ENCODE measurements at places on chromosomes 7 and 10. TPM values are rescaled to one million over a fixed set of nuclear protein-coding genes. Genes with fewer than 3 reads are reported as not detected.

DNA sequence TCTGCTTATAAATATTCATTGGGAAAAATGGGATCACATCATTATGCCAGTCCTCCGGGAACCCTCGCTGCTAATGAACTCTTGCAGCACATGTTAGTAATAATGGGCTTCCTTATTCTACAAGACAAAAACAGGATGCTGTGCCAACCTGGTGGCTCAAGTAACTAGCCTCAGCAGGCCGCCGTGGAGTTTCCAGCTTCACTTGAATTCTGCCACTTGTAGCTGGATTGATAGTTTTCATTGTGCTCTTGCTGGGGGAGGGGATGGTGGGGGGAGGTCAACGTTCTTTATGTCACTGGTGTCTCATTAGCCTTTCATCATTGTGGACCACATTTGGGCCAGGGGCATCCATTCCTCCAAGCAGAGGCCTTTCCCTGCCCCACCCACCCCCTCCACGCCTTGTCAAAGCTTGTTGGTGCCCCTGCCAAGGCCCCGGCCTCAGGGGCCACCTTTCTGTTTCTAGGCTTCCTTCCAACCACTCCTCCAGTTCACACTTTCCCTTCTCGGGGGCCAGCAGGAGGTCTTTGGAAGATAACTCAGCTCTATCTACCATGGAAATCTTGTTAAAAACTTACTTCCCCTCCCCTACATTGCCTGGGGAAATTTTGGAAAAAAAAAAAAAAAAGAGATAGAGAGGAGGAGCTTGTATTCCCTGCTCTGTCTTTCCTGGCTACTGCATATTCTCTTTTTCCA lies 153.9 kb downstream of the BMPER start:
- no peak overlapping the region for H3K27ac ChIP-seq
- H3K4me1 ChIP-seq = no peaks in the 10 kb centered on the region

DNA sequence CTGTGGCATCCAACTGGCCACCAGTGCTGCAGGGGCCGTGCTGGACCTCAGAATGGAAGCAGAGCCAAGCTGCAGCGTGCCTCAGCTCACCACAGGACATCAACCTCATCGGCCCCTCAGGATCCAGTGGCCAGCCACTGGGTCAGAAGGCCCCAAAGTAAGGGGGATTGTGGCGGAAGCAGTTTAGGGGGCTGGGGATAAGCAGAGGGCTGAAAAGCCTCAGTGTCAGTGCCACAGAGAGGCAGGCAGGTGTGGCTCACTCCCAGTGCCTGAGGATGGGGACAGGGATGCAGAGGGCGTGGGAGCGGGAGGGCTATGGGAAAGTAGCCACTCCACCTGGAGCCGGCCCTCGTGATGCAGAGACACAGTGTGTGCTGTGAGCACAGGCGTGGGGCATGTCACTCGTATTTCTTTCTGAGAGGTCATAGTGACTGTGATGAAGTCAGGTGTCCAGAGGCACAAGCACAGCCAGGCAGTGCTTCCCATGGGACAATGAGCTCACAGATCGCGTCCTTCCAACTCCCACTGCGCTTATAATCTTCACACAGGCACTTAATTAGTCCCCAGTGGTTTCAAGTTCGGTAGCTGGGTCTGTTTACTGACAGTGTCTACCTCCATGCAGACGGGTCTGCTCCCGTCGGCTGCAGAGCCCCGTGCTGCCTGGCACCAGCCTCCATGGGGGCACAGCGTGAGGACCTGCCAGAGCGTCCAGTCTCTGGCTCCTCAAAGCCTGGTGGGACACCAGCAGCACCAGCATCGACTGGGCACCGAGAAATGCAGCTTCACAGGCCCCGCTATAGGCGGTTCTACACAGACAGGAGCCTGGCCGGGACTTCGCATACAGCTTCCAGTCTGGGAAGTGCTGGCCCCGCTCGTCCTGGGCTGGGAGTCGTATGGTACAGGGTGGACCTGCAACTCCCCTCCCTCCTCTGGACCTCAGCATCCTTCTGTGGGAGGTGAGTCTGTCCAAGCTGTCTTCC lies 42.9 kb upstream of the CNPY1 start:
- H3K27ac ChIP-seq = no peak overlapping the region
- no peaks in the 10 kb centered on the region for H3K36me3 ChIP-seq
- H3K27me3 ChIP-seq = peaks cover 18% of the 10 kb centered on the region
- H3K4me3 ChIP-seq = no peak overlapping the region
- peaks cover 38% of the 10 kb centered on the region for H3K4me1 ChIP-seq
- DNase-seq = no peak

The LIPM gene
- 0.57 TPM for polyA plus RNA-seq

The TRIM74 gene
- 3.2 TPM for polyA plus RNA-seq

DNA sequence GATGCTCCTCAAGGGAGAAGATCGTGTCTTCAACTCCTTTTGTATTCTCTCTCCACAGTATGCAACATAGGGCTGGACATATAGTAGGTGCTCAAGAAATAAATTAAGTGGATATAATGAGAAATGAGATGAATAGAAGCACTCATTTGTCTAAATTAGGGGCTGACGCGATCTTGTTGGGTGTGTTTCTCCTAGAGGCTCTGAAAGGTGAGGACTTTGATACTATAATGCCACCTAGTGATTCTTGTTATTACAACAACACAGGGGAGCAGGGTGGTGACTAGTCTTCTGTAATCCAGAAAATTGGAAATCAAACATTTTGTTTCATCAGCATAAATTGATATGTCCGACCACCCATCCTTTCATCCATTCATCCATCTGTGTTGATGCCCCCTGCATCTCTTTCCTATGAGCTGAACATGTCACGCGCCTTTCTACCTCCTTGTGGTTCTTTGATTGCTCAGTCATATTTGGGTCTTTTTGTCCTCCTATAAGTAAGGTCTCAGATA lies 3.5 kb upstream of the CFAP58 start:
- no peak overlapping the region for H3K4me3 ChIP-seq
- peaks cover 6% of the 10 kb centered on the region for H3K27me3 ChIP-seq
- H3K4me1 ChIP-seq = peaks cover 25% of the 10 kb centered on the region
- H3K27ac ChIP-seq = no peak overlapping the region
- no peak for DNase-seq
- no peaks in the 10 kb centered on the region for H3K36me3 ChIP-seq

DNA sequence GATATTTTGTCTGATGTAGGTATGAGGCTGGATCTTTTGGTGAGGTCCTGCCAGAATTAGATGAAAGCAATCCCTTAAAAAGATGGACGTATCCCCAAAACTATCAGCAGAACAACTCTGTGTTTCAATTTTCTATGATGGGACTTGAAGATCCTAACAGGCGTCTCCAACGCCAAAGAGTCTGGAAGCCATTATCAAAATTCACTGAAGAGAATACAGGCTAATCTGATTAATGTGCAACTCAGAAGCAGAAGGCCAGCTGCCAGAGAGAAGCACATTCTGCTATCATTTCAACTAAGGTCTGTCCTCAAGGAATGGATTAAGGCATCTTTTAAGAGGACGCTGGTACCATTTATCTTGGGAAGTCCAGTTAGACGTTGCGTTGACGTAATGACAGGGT lies 119.7 kb downstream of the FGFR2 start:
- no peaks in the 10 kb centered on the region for H3K36me3 ChIP-seq
- H3K27me3 ChIP-seq = no peaks in the 10 kb centered on the region
- H3K4me1 ChIP-seq = no peaks in the 10 kb centered on the region
- DNase-seq = no peak

The STEAP1 gene
- polyA plus RNA-seq = 3.8 TPM

The MEIG1 gene
- polyA plus RNA-seq = 2.2 TPM

GRCh38 chr10:3494131-3494837 lies 290.7 kb downstream of the KLF6 start:
- H3K27ac ChIP-seq = no peak overlapping the region
- no peak overlapping the region for H3K4me3 ChIP-seq
- no peaks in the 10 kb centered on the region for H3K36me3 ChIP-seq
- no peaks in the 10 kb centered on the region for H3K27me3 ChIP-seq
- no peaks in the 10 kb centered on the region for H3K4me1 ChIP-seq

DNA sequence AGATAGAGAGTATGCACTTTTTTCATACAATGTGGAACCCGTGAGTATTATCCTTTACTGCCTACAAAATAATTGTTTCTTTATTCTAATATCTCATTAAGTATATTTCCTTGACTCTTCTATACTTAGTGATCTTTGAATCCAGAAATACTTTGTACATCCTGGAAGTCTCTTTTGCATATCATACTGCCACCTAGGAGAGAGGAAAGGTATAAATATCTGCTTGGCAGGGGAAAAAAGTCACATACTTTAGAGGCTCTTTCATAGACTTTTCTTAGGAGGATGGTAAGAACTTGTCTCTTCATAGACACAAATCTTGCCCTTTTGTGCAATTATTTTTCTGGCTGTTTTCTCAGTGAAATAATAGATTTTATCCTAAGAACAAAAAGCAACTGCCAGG lies 436.0 kb downstream of the PAXIP1 start:
- DNase-seq = no peak
- H3K27me3 ChIP-seq = no peaks in the 10 kb centered on the region
- H3K27ac ChIP-seq = no peak overlapping the region
- no peaks in the 10 kb centered on the region for H3K4me1 ChIP-seq
- no peaks in the 10 kb centered on the region for H3K36me3 ChIP-seq
- H3K4me3 ChIP-seq = no peak overlapping the region

The PCGF6 gene
- polyA plus RNA-seq = 12.6 TPM

DNA sequence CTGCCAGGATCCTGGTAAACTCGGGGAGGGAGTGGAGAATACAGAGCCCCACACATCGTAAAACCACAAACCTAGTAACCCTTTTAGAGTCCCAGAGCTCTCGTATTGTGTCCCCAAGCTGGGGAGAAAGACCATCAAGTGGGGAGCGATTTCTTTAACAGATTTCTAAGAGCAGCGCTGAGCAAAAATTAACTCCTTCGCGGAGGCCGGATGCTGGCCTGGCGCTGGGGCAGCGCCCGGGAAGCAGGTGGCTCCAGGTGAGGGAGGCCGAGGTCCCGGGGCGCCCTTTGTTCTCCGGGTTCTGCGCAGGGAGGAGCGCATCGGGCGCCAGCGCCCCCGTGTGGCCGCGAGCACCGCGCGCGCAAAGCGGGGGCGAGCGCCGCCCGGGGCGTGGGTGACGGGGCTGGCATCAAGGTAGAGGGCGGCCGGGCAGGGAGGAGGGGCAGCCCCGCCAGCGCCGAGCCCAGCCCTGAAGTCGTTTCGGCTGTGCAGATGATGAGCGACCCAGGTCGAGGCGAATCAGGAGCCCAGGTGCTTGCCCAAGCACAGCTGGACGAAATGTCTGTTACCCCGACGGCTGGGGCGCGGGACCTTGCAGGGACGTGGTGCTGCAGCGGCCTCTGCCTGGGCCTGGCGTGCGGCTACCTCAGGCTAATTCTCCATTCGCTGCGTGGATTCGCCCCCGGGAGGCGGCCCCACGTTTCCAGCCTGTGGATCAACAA lies 10.4 kb upstream of the FGFR2 start:
- peak; percentile 22 for DNase-seq
- no peaks in the 10 kb centered on the region for H3K27me3 ChIP-seq
- no peak overlapping the region for H3K27ac ChIP-seq
- no peaks in the 10 kb centered on the region for H3K4me1 ChIP-seq
- no peak overlapping the region for H3K4me3 ChIP-seq

DNA sequence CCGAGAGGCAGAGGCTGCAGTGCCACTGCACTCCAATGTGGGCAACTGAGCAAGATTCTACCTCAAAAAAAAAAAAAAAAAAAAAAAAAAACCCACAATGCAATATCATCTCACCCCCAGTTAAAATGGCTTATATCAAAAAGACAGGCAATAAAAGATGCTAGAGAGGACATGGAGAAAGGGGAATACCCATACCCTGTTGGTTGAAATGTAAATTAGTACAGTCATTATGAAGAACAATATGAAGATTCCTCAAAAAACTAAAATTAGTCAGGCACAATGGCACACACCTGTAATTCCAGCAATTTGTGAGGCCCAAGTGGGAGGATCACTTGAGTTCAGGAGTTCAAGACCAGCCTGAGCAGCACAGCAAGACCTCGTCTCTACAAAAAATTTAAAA lies 25.7 kb downstream of the ABI1 start:
- no peak overlapping the region for H3K27ac ChIP-seq
- no peak overlapping the region for H3K4me3 ChIP-seq
- peaks cover 3% of the 10 kb centered on the region for H3K4me1 ChIP-seq
- H3K27me3 ChIP-seq = no peaks in the 10 kb centered on the region

DNA sequence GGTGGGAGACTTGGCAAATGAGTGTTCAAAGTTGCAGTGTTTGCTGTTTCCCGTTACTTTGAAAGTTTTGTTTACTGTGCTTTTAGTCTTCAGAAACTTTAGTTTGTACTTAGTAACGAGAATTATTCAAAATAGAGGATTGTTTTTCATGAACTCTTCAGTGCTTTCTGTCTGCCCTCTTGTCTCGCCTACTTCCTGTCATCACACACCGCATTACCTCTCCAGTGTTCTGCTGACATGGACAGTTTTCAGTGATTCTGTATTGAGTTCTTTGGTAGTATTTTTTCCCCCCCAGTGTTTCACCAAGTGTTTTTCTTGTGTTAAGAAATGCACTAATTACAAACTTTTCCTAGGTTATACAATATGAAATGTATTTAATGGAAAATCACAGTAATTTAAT lies 207.0 kb downstream of the MLLT10 start:
- H3K27ac ChIP-seq = peak overlapping the region; percentile 71
- H3K4me3 ChIP-seq = no peak overlapping the region
- peaks cover 4% of the 10 kb centered on the region for H3K4me1 ChIP-seq
- no peaks in the 10 kb centered on the region for H3K27me3 ChIP-seq
- H3K36me3 ChIP-seq = peaks cover 34% of the 10 kb centered on the region
- no peak for DNase-seq

The SPDYE8 gene
- polyA plus RNA-seq = 0.07 TPM

- no peaks in the 10 kb centered on the region for H3K27me3 ChIP-seq
- no peaks in the 10 kb centered on the region for H3K36me3 ChIP-seq
- DNase-seq = no peak
- no peak overlapping the region for H3K27ac ChIP-seq
- H3K4me3 ChIP-seq = no peak overlapping the region
Measured at GRCh38 chr7:30308389-30308788, 24.0 kb downstream of the ZNRF2 start.

The AGAP9 gene
- 19.1 TPM for polyA plus RNA-seq

GRCh38 chr7:134546955-134547354 lies 2.0 kb upstream of the AKR1B15 start:
- no peak for DNase-seq
- no peak overlapping the region for H3K27ac ChIP-seq

The BAIAP2L1 gene
- polyA plus RNA-seq = 6.1 TPM

GRCh38 chr7:107725138-107725740 lies 18.7 kb upstream of the CBLL1 start:
- no peaks in the 10 kb centered on the region for H3K4me1 ChIP-seq
- DNase-seq = peak; percentile 71
- H3K27ac ChIP-seq = no peak overlapping the region
- no peak overlapping the region for H3K4me3 ChIP-seq

GRCh38 chr7:158432369-158433341 lies 155.0 kb downstream of the PTPRN2 start:
- H3K27ac ChIP-seq = no peak overlapping the region

The SLC26A5 gene
- polyA plus RNA-seq = 0.07 TPM

The ELMO1 gene
- polyA plus RNA-seq = 18.7 TPM

- DNase-seq = no peak
- no peaks in the 10 kb centered on the region for H3K27me3 ChIP-seq
- no peak overlapping the region for H3K4me3 ChIP-seq
- no peaks in the 10 kb centered on the region for H3K36me3 ChIP-seq
- H3K27ac ChIP-seq = no peak overlapping the region
Measured at GRCh38 chr7:141150465-141150864, 76.6 kb downstream of the TMEM178B start.
